NCI-H510A treated with DMSO at 0.1 percent for 48 hours (cell line): ENCODE measurements at places on chromosomes 3 and 15.

DNA sequence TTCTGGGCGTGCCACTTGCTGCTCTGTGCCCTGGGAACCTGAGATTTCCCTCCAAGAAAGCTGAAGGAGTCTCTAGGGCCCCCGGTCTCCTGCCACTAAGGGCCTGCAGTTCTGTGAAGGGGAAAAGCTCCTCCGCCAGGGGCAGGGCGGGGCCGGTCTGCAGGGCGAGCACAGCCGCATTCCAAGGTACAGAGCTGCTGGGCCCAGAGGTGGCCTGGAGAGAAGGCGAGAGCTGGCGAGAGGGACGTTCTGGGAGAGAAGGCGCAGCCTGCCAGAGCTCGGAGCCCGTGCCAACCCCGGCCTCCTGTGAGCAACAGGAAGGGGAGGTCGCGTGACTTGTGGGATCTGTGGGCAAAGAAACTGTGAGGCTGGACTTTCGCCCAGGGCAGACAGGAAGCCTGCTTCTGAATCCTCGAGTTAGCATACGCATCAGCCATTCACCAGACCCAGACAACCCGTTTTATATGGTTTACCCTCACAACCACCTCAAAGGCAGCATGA, 500.4 kb downstream of the SHQ1 start:
- no peak for DNase-seq

DNA sequence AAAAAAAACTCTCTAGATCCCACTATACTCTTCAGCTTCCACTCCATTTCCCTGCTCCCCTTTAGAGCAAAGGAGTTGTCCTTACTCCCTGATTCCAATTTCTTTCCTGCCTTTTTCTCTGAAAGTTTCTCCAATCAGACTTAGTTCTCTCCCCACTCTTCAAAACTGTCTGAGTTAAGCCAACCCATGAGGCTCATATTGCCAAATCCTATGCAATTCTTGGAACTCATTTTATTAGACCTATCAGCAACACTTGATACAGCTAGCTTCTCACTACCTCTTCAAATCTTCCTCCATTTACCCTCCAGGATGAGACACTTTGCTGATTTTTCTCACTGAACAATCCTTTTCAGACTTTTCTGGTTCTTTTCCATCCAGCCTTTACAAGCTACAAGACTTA, 233.1 kb downstream of the THRB start:
- no peak for DNase-seq

DNA sequence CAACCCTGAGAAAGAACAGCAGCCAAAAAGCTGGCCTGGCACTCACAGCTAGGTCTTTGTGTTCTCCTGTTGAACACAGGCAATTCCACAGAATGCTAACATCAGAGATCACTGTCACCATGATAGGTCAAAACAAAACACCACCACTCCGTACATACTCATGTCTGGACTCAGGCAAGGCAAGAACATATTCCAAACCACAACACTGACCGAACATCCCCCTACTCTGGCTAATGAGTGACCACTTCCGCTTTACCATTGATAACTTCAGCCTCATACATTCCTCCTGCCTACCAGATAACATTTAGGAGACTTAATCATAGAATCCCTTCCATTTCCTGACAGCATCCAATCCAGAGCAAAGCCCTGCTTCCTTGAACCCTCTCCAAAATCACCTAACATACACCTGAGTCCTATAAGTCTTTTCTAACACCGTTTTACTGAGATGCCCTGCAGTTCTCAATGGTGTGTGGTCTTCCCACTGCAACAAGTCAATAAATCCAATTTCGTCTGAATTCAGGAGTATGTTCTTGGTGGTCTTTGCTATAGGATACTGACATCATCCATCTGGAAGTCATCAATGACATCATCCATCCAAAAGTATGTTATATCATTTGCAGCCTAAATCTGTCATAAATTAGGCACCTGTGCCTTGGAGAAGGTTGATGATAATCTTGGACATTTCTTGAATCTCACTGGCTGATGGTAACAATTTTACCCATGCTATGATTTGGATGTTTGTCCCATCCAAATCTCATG, 23.7 kb downstream of the RIOX2 start:
- DNase-seq, result no peak

- peak; percentile 98 for DNase-seq
These were observed 12.7 kb downstream of the PLXND1 start for GRCh38 chr3:129593595-129594339.

DNA sequence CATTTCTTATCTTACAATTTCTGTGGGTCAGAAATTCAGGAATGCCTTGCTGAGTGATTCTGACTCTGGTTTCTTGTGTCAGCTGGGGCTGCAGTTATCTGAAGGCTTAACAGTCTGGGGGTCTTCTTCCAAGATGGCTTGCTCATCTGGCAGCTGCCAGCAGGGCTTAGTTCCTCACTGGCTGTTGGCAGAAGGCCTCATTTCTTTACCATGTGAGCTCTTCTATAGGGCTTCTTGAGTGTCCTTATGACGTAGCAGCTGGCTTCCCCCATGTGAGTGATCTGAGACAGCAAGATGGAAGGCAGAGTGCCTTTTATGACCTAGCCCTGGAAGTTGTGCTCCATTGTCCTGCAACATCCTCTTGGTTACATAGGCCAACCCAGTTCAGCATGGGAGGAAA, 82.0 kb upstream of the PDZRN3 start:
- no peak for DNase-seq
